Tibial nerve (tissue), 4 donors: ENCODE measurements at places on chromosomes 12 and 14. TPM values are rescaled to one million over a fixed set of nuclear protein-coding genes. Genes with fewer than 3 reads are reported as not detected.

- DNase-seq = no peak
- H3K4me3 ChIP-seq = no peak overlapping the region
- peaks cover 19% of the 10 kb centered on the region for H3K4me1 ChIP-seq
- H3K27me3 ChIP-seq = no peaks in the 10 kb centered on the region
- H3K27ac ChIP-seq = no peak overlapping the region
Observed at GRCh38 chr12:12336049-12336411, 14.0 kb downstream of the MANSC1 start.

- no peak overlapping the region for H3K4me3 ChIP-seq
- no peak for DNase-seq
- no peaks in the 10 kb centered on the region for H3K27me3 ChIP-seq
- H3K36me3 ChIP-seq = no peaks in the 10 kb centered on the region
- no peaks in the 10 kb centered on the region for H3K4me1 ChIP-seq
Observed at GRCh38 chr14:51139121-51139681, 44.3 kb upstream of the TRIM9 start.

- DNase-seq = no peak
- H3K4me1 ChIP-seq = no peaks in the 10 kb centered on the region
- H3K27ac ChIP-seq = no peak overlapping the region
- no peaks in the 10 kb centered on the region for H3K27me3 ChIP-seq
Observed at GRCh38 chr12:13027032-13027431, 17.1 kb upstream of the FAM234B start.

- no peaks in the 10 kb centered on the region for H3K36me3 ChIP-seq
- H3K4me3 ChIP-seq = no peak overlapping the region
- no peak for DNase-seq
- H3K4me1 ChIP-seq = peaks cover 20% of the 10 kb centered on the region
- no peak overlapping the region for H3K27ac ChIP-seq
- H3K27me3 ChIP-seq = no peaks in the 10 kb centered on the region
Observed at GRCh38 chr14:58864751-58865513, 227.2 kb downstream of the DACT1 start.

DNA sequence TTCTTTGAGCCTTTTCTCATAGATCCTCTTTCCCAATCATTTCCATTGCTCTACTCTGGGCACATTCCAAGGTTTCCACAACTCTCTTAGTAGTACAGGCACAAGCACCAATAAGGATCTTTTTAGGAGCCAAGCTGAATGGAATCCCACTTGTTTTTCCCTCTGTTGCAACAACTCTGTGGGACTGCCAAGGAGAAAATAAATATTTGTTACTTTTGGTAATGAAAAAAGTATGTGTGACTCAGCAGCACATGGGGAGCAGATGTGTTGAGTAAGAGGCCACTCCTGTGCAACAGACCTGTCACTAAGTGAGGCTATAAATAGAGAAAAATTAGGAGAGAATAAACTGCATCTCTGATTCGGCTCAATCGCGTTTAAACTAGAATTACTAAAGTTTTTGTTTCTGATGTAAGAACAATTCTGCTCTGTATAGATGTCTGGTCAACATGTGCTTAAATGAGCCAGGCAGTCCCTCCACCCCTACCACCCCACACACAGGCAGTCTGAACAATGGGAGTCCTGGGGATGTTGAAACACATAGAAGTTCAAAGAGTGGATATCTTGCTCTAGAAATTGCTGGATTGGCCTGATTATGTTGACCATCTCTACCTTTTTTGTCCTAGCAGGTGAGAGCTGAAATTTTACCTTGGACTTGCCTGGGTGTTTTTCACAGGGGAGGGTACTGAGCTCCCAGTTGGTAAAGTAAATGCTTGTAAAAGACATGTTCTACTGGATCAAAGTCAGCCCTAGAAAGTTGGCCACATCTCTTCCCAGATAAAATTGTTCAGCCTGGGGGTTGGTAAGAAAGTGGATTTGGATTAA is 244.3 kb upstream of the NOVA1 start:
- no peaks in the 10 kb centered on the region for H3K27me3 ChIP-seq
- H3K36me3 ChIP-seq = no peaks in the 10 kb centered on the region
- DNase-seq = peak; percentile 46
- H3K4me3 ChIP-seq = no peak overlapping the region
- peak overlapping the region; percentile 66 for H3K27ac ChIP-seq

DNA sequence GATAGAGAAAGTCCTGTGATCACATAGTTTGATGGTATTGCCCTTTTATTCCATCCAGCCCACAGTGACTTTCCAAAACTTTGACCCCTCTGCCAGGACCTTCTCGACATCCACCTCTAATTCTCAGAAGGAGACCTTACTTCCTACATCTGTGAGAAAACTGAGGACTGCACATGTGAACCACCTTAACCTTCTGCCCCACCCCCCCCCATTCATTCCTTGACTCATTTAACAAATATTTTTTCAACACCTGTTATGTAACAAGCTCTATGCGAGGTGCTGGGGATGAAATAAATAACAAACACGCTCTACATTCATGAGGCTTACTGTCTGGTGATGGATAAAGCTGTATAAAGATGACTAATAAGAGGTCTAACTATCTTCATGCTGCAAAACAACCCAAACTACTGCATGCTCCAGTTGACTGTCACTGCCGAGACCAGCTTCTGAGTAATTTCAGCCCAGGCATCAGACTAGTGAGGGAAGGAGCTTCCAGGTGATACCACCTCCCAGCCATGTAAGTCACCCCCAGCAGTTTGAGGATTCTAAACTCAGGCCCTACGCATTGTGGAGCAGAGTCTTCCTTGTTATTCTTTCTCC is 1.9 kb upstream of the HAL start:
- H3K27ac ChIP-seq = no peak overlapping the region
- peaks cover 2% of the 10 kb centered on the region for H3K36me3 ChIP-seq
- no peak overlapping the region for H3K4me3 ChIP-seq
- no peak for DNase-seq
- no peaks in the 10 kb centered on the region for H3K4me1 ChIP-seq

DNA sequence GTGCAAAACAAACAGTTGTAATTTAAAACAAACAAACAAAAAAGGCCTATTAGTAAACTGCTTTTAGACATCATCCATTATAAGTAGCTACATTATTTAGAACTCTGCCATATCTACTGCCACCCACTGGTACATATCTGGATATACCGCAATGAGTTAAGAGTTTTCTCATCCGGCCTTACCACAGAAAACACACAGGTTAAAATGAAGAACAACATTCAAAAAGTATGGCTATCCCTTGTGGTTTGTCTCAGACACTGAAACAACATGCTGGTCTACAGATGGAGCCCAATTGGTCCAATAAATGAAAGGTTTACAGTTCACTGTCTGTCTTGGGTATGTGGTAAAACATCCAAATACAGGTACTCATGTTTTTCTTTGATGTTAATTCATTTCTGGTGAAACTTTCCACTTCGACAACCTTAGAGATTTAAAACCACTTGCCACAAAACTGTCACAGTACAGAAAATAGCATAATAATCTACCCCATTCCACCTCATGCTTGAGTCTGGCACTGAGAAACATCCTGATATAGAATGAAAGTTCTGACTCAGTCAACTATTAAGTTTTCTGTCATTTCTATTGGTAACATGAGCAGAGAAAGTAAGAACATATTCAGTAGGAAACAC is 354.3 kb downstream of the CEP128 start:
- peaks cover 6% of the 10 kb centered on the region for H3K4me1 ChIP-seq
- no peak overlapping the region for H3K27ac ChIP-seq
- H3K36me3 ChIP-seq = no peaks in the 10 kb centered on the region
- no peak overlapping the region for H3K4me3 ChIP-seq
- no peaks in the 10 kb centered on the region for H3K27me3 ChIP-seq
- DNase-seq = no peak

DNA sequence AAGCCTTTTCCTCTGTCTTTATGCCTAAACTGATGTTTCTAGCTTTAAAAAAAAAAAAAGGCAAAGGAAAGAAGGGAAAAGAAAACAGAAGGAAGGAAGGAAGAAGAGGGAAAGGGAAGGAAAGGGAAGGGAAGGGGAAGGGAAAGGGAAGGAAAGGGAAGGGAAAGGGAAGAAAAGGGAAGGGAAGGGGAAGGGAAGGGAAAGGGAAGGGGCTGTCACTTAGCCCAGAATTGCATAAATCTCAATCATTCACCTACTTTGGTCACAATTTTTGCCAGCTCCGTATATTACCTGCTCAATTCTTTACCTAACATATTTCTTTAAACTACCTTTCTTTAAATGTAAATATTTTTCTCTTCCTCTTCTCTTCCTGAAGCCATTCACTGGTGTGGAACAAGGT is 26.8 kb downstream of the CIT start:
- H3K36me3 ChIP-seq = no peaks in the 10 kb centered on the region
- no peak overlapping the region for H3K4me3 ChIP-seq
- DNase-seq = no peak
- H3K27ac ChIP-seq = no peak overlapping the region
- H3K4me1 ChIP-seq = no peaks in the 10 kb centered on the region
- no peaks in the 10 kb centered on the region for H3K27me3 ChIP-seq

DNA sequence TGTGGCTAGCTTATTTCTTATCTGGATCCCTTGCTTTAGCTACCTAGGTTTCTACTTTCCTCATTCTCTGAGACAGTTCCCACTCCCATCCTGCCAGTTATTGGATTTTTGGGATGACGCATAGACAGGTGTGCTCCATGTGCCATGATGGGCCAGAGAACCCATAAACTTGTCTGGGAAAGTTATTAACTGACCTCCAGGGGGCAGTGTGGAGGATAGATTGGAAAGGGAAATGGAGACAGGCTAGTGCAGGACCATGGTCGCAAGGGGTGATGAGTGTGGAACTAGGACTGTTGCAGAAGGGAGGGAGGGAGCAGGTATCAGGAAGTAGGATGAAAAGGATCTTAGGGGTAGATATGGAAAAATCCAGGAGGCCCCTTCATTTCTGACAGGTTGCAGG is 80.3 kb downstream of the ESRRB start:
- H3K36me3 ChIP-seq = no peaks in the 10 kb centered on the region
- H3K27ac ChIP-seq = no peak overlapping the region
- H3K4me3 ChIP-seq = no peak overlapping the region
- no peaks in the 10 kb centered on the region for H3K27me3 ChIP-seq
- H3K4me1 ChIP-seq = no peaks in the 10 kb centered on the region

DNA sequence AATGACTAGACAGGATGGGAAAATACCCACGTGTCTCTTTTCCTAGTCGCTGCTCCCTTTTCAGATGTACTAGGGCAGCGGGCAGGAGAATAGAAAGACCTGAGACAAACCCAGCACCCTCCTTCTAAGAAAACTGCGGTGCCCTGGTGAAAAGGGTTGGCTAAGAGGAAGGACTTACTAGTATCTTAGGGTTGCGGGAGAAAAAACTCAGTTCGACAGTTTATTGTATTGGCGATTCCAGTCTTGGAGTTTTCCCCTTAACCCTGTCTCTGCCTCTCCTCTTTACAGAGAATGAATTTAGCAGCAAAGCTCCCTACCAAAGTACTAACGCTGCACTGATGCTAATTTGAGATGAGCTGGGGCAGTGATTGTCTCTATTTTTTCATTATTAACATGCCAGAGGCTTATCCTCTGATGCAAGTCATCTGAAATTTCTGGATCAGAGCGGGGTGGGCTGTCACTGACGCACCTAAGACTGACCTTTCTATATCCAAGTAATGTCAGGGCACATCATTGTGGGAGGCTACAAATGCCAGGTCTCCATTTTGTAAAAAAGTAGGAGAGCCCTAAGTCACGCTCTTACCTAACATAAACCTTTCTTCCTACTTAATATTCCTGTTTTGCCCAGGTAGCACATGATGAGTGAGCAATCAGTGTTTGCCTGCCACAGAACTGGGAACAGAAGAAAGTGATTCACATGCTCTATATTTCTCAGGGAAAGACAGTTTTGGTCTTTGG is 916 bp upstream of the PAWR start:
- DNase-seq = no peak
- H3K4me1 ChIP-seq = no peaks in the 10 kb centered on the region
- no peaks in the 10 kb centered on the region for H3K27me3 ChIP-seq
- H3K36me3 ChIP-seq = no peaks in the 10 kb centered on the region
- peak overlapping the region; percentile 86 for H3K27ac ChIP-seq
- peak overlapping the region; percentile 97 for H3K4me3 ChIP-seq

DNA sequence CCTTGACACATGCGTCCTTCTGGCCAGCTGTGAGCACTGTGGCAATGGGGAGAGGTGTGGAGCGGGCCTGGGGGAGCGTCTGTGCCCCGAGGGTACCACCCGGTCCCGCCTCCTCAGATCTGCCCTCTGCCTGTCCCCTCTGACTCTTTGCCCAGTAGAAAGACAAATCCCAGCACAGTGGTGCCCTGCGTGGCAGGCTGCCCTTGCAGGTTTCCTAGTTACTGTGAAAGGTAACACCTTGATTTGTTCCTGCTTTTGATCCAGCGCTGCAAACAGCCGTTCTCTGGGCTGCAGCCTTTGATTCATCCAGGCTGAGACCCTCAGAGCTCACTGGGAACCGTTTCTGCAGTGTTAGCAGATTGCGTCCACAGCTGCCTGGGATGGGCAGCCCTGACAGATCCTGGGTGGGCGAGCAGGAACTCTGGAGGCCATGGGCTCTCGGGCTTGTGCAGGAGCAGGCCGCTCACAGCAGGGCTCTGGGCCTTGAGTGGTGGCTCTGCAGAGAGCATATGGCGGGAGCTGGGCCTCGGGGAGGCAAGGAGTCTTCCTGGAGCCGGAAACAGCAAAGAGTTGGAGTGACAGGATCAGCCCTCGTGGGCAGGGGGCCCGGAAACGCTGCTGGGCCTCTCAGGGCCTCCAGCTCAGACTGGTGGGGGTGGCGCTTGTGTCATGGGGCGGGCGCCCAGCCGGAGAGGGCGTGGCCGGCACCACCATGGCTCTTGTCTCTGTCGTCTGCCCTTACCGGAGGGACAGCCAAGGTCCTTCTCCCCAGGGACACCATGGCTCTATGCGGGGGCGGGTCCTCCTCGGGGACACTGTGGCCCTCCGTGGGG is 16.6 kb downstream of the FBRSL1 start:
- H3K4me1 ChIP-seq = no peaks in the 10 kb centered on the region
- H3K27me3 ChIP-seq = no peaks in the 10 kb centered on the region
- H3K4me3 ChIP-seq = no peak overlapping the region
- H3K36me3 ChIP-seq = peaks cover 33% of the 10 kb centered on the region

DNA sequence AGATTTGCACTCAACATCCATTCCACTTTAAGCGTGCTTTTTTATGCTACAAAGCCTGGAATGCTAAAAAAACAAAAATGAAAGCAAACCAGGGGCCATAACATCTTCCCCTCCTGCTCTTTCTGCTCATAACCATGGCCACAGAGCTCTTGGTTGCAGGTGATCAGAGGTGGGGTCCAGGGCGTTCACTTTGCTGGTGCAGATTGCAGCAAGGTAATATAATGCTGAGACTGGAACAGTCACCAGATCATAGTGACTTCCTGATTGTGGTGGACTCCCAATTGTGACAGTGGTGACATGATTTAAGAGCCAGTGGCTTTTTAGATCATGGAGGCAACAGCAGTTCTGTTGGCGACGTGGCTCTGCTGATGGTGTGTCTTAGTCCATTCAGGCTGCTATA is 115.0 kb upstream of the CPM start:
- no peak for DNase-seq
- no peaks in the 10 kb centered on the region for H3K4me1 ChIP-seq
- no peaks in the 10 kb centered on the region for H3K36me3 ChIP-seq
- no peaks in the 10 kb centered on the region for H3K27me3 ChIP-seq
- H3K27ac ChIP-seq = no peak overlapping the region

The HOXC6 gene
- 3.6 TPM for total RNA-seq

The AICDA gene
- total RNA-seq = 0.39 TPM

The INSM2 gene
- total RNA-seq = not detected

The GALNT8 gene
- total RNA-seq = 1.2 TPM

The FAM186B gene
- total RNA-seq = 0.44 TPM

The NTF3 gene
- 1.2 TPM for total RNA-seq

The DICER1 gene
- total RNA-seq = 78.9 TPM

The UNC119B gene
- 20.4 TPM for total RNA-seq
